Endothelial cell of umbilical vein (primary cell): ENCODE measurements at places on chromosomes 7 and 10. TPM values are rescaled to one million over a fixed set of nuclear protein-coding genes. Genes with fewer than 3 reads are reported as not detected.

GRCh38 chr10:124212702-124213101 lies 119.3 kb upstream of the CHST15 start:
- no peak for DNase-seq

DNA sequence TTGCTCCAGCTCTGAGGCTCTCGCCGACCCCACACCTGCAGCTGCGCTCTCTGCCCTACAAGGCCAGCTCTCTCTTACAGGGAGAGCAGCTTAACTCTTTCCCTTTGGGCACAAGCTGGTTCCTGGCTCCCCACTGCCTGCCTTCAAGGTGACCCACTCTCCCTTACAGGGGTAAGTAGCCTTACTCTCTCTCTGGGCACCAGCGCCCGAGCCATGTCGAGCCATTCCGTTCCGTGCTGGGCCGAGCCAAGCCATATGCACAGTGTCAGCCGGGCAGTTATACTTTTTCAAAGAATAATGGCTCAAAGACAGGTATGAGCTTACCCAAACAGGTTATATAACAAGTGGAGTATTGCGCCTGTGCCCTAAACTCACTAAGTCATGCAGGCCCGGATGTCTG lies 44.6 kb downstream of the VIM start:
- no peak for DNase-seq

DNA sequence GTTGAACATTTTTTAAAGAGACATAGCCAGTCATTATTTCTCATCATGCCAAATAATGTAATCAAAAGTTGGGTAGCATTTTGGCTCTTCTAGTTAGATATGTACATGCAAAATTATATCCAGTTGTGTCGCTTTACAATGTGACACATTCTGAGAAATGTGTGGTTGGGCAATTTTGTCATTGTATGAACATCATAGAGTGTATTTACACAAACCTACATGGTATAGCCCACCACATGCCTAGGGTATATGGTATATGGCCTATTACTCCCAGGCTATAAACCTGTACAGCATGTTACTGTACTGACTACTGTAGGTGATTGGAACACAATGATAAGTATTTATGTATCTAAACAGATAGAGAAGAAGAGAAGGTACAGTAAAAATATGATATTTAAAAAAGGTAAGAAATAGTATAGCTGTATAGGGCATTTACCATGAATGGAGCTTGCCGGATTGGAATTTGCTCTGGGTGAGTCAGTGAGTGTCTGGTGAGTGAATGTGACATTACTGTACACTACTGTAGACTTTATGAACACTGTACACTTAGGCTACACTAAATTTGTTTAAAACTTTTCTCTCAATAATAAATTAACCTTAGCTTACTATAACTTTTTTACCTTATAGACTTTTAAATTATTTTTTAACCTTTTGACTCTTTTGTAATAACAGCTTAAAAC lies 16.5 kb downstream of the ZNF365 start:
- no peak for DNase-seq

DNA sequence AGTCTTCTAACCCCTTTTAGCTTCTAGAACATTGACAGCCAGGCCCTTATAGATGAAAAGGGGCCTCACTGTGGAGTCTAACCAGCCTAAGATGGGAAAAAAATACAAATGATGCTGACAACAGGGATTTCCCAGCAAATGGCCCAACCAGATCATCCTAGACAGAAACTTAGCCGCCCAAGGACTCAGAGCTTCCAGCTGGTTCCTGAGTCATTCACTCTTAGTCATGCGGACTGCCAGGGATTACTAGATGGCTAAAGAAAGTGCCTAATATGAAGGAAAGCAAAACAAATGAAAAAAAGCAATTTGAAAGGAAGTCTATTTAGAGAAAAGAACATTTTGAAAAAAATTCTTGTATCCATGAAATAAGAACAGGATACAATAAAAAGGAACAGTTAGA lies 23.7 kb downstream of the TSPAN14 start:
- peak; percentile 81 for DNase-seq

- DNase-seq = peak; percentile 63
These were observed 217.3 kb upstream of the HABP2 start for GRCh38 chr10:113335592-113335991.

- DNase-seq = no peak
These were observed 82.5 kb upstream of the TBX20 start for GRCh38 chr7:35336444-35336843.

DNA sequence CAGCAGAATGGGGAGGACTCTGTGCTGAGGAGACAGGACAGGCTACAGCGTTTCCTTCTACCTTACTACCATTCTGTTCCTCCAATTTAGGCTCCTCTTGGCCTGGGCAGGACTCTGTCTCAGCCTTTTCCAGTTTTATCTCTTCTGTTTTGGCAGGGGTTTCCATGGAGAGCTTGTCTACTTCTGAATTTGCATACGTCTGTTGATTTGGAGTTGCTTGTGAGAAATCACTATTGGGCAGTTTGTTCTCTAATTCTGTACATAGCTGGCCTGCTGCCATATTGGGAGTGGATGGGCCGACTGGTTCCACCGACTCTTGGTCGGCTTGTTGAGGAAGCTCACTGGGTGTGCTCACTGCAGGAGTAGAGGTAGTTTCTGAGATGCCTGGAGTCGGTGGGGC lies 136.8 kb downstream of the GALNT11 start:
- no peak for DNase-seq

DNA sequence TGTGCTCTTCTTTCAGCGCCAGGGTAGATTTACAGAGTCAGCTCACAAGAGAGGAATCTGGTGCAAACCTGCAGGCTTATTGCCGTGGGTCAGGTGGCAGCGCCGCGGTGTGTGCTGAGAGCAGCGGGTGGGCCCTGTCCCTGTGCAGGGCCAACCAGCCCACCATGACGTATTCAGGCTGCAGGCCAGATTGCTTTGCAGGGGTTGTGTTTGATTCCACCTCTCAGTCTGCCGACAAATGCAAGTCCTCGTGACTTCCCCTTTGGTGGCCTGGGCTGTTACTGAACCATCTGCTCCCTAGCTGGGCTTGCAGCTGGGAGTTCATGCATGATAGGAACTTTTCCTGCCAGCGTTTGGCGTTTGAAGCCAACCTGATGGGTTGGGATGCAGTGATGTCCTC lies 66.7 kb upstream of the LEP start:
- DNase-seq = no peak

DNA sequence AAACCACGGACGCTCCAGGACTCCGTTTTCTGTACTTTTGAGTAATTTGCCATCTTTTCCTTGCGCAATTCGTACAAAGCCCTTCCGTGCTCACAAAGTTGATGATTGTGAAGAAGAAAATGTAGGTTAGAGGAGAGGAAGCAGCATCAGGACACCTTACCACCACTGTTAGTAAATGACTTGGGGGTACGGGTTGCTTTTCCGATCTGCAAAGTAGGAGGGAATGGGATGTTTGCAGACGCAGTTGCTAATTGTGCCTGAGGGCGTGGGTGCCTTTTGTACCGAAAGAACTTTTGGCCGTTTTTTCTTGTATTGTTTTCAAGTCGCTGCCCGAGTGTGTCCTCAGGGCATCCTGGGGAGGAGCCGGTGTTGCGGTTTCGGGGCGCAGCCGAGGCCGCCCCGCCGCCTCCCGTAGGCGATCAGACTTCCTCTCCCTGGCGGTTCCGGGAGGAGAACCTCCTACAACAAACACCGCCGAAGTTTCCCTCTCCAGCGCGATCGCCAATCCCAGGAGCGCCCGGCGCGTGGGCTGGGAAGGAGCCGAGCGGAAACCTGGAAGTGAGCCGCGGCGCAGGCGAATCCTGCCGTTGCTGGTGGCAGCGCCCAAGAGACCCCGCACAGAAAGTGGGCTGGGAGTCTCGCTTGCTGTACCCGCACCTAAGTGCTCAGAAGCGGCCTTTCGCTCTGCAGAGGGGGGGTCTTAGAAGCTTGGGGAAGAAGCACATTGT lies 1.0 kb downstream of the PRR15 start:
- peak; percentile 69 for DNase-seq

DNA sequence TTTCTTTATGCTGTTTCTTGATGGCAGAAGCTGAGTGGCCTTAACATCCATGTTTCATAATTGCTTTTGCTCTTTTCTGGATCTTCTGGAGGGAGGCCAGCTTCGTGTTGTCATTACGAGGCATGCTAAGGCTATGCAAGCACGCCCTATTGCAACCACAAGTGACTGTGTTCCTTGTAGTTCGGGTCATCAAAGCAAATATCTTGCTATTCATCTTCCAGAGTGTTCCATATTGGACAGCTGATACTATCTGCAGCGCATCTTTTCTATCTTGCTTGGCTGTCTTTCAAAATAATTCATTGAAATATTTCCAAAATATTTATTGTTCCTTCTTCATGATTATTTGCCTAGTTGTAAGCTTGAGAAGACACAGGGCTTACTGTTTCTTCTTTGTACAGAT lies 5.0 kb downstream of the EPHB6 start:
- DNase-seq = no peak

DNA sequence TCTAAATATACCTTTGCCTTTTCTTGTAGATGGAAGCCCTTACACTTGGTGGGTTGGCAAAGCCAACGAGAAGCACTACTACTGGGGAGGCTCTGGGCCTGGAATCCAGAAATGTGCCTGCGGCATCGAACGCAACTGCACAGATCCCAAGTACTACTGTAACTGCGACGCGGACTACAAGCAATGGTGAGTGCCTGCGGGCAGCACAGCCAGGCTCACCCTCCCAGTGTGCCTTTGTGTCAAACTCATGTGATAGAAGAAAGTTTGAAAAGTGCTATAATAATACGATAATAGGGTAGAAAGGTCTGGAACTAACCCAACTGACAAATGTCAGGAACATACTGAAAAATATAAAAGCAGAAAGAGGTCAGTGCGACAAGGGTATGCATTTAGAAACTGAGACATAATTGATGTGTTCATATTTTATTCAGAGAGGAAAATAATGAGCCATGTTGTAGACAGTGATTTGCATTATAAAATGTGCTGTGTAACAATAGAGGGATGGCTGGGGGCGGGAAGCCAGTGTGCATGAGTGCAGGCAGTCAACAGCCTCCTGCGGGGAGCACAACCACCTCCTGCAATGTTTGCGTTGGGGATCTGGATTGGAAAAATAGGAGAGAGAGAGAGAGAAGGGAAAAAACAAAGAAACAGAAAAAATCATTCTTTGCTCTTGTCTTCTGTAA lies 686.9 kb upstream of the C7orf33 start:
- DNase-seq = no peak

DNA sequence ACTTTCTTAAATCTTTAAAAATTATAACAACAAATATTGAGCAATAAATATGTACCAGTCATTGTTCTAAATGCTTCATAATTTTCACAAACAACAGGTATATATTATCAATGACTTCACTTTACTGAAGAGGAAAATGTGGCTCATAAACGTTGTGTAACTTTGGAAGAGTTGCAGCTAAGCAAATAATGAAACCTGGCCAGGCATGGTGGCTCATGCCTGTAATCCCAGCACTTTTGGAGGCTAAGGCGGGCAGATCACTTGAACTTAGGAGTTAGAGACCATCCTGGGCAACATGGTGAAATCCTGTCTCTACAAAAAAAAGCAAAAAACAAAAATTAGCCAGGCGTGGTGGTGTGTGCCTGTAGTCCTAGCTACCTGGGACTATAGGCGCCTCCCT lies 71.9 kb upstream of the AMPH start:
- no peak for DNase-seq

DNA sequence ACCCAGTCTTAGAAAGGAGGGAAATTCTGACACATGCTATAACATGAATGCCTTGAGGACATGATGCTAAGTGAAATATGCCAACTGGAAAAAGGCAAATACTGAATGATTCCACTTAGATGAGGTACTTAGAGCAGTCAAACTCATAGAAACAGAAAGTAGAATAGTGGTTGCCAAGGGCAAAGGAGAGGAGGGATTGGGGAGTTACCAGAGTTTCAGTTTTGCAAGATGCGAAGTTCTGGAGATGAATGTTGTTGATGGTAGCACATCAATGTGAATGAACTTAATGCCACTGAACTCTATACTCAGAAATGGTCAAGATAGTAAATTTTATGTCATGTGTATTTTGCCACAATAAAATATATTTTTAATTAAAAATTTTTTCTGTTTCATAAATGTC lies 38.9 kb downstream of the DRGX start:
- no peak for DNase-seq

DNA sequence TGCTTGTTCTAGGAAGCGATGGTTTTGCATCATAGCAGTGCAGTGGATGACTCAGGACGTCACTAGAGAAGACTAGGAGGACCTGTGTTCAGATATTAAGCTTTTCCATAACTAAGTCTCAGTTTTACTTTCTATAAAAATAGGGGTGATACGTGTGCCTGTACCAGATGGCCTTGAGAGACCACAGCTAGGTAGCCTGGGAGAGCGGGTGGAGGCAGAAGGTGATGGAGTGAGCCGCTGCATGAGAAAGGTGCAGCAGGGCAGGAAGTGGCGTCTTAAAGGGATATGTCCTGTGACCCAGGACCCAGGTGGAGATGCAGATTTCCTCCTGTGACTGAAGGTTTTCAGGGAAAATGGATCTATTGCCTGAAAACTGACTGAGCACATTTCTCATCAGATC lies 304.9 kb downstream of the CDC14C start:
- no peak for DNase-seq

DNA sequence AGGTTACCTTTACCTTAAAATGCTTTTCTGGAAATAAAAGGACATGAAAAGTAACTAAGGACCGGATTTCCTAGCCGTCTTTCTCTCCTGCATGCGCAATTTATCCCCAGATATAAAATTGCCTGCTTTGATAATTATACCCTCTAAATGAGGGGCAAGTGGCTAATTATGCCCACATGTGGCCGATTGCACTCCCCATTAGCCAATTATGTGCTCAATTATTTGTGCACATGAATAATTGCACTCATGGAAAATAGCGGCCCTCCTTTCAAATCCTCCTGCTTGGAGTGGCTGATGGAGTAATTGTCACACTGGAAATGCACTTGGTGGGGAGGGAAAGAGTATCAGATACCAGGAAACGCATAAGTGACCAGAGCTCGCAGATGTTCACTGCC lies 66.4 kb upstream of the ATRNL1 start:
- DNase-seq = no peak

DNA sequence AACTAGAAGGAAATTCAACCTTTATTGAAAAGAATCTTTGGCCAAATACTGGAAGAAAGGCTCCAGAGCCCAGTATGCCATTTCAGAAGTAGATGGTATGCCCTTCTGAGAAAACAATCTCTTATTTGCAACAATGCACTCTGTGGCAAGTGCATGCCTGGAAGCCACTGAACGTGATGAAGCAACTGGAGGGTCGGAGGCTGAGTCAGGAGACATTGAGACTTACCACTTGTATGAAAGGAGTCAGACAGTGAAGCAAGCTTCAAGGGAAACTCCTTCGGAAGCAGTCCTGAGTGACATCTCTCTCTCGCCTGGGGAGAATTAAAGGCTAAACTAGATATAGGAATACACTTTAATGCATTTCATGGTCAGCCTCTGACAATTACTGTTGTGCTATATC lies 353.7 kb downstream of the NRG3 start:
- no peak for DNase-seq

GRCh38 chr10:30439931-30440330 lies 5.9 kb downstream of the MAP3K8 start:
- no peak for DNase-seq

ACTL6B gene
- total RNA-seq = not detected in 2 replicates

SFTPA2 gene
- total RNA-seq = not detected in 2 replicates

PSMA2 gene
- 110 and 118 TPM in 2 replicates for total RNA-seq

LEP gene
- total RNA-seq = not detected in 2 replicates

SLC18A3 gene
- not detected in 2 replicates for total RNA-seq

IL15RA gene
- 16.1 and 18.8 TPM in 2 replicates for total RNA-seq

GIMAP5 gene
- 0.44 and 0.85 TPM in 2 replicates for total RNA-seq

LAMB4 gene
- 0.20 and 0.72 TPM in 2 replicates for total RNA-seq
